ENCODE measurements at places on chromosomes 7 and 10.

GRCh38 chr10:86651631-86652331 is 2.6 kb upstream of the OPN4 start:
- DNase-seq = no peak

- no peak for DNase-seq
These were observed 21.3 kb downstream of the CHST15 start for GRCh38 chr10:124072106-124072505.

- DNase-seq = peak; percentile 43
These were observed at the start of gene AMZ1 for GRCh38 chr7:2687881-2688318. Gene AMZ1, plus strand, starts transcription at chr7:2688202. Its CDS starts 12,250 bp downstream, at chr7:2700452.

- DNase-seq = no peak
These were observed 473 bp upstream of the ZNF32 start for GRCh38 chr10:43649185-43649523.

DNA sequence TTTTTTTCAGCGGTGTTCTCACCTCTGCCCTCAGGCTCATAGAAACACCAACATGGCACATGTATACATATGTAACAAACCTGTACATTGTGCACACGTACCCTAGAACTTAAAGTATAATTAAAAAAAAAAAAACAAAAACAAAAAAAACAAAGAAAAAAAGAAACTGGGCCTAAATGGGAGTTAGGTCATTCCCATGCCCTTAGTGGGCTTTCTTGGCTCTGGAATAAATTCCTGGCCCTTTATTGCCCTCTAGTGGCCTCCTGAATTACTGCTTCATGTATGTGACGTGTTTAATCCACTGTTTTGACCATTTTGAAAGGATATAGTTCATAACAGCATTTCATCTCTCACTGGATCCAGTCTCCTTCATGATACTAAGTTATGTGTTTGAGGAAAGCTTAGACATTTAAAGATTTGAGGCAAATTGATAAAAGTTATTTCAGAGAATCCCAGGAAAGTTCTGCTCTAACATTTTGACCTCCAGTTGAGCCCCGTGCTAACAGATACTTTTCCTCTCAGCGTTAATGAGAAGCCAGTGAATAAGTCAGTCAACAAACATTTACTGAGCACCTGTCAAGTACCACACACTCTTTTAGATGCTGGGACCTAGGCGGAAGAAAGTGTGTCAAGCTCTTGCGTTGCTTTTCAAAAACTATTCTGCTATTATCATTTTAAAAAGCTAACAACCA is 54.7 kb upstream of the SYPL1 start:
- DNase-seq = peak; percentile 82

DNA sequence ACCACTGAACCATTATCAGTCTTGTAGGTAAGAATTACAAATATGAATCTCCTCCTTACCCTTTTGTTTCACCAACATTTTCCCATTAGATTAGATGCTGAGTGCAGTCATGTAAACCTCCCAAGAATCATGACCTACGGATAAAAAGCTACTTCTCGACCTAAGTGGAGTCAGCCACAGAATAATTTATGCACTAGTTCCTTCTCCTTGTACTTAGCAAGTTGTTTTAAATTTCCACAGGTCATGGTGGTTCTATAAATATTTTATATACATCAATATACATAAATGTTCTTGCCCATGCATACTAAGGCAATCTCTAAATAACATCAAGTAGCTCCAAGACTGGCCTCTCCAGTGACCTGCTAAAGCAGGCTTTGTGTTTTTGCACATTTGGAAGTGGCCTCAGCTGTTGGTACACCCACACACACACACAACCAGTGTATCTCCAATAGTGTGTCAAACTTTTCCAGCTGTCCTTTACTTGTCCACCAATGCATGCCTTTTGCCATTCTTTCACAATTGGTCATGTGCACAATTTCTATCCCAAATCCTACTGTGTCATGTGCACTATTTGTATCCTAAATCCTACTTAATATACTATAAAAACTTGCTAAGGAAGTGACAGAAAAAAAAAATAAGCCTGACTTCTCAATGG is 21.5 kb downstream of the LMOD2 start:
- DNase-seq = no peak

GRCh38 chr7:69776611-69777010 is 178.3 kb downstream of the AUTS2 start:
- no peak for DNase-seq

- no peak for DNase-seq
These were observed 1.2 kb upstream of the TBRG4 start for GRCh38 chr7:45112648-45113047.

- no peak for DNase-seq
These were observed 320.0 kb upstream of the C7orf33 start for GRCh38 chr7:148270576-148270975.

DNA sequence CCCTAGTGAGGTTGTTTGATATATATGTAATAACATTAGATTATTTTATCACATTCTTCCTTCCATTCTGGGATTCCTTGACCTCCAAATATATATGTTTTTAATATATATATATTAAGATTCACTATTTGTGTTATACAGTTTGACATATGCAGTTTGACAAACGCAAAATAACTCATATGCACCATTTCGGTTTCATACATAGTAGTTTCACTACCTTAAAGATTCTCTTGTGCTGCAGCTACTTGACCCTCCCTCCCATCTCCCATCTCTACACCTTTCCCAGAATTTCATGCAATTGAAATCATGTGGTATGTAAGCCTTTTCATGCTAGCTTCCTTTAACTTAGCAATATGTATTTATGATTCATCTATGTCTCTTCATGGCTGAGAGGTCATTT is 1244.4 kb downstream of the SORCS3 start:
- no peak for DNase-seq

DNA sequence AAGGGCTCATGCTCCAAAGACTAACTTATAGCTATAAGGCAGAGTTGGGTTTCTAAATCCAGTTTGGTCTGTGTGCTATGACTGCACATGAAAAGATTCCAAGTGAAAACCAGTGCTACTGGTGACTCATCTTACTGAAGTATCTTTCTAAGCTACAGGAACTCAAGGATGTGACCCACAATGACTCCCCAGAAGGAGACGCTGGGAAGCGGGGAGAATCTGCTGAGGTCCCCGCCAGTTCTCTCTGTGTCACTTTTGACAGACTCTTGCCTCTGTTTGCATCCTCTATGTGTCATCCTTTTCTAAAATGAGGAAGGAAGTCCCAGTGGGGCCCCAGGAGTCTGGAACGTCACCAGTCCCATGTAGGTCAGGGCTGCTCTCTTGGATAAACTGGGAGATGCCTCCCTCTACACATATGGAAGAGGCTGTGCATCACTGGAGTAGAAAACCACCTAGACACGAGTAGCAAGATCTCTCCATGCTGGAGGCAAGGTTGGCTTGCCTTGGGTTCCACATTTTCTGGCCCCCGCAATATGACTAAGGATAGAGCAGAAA is 28.8 kb upstream of the GPR26 start:
- DNase-seq = peak; percentile 5

DNA sequence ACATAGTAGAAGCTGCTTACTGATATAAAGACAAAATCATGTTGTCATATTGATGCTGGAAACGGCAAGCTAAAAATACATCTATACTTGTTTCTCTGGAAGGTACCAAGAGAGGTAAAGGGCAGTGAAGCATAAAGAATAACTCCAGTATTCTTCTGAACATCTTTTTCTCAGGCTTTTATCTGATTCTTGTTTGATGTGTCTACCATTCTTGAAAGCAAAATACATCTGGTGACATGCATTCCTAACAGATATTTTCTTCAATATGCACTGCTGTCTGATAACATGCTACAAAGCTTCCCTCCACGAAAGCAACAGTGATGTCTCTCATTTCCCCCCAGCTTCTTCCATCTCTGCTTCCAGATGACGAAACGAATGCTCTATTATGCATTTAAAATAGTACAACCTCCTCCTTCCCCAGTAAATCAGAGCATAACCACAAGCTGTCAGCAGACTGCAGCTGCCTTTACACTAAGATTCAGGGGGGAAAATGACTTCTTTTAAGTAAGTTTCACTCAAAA is 100.8 kb downstream of the ARHGAP21 start:
- no peak for DNase-seq

DNA sequence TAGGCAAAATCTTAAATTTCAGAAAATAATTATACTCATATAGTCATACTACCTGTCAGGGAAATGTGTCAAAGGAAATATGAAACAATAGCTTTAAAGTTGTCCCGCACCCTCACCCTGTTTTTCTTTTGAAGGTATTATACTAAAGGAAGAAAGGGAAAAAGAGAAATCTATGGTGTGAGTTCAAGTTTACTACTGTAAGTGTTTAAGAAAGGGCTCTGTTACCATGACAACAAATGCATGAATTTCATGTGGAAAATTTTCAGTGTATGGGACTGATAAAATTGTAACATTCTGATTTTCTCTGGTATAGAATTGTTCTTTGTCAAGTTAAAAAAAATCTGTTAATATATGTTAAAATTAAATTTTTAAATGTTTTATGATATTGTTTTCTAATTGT is 229.8 kb downstream of the ADK start:
- DNase-seq = no peak

- no peak for DNase-seq
These were observed 3.2 kb upstream of the KIF5B start for GRCh38 chr10:32059472-32059871.

- DNase-seq = no peak
These were observed 15.7 kb upstream of the ARMC3 start for GRCh38 chr10:22911889-22912762.

DNA sequence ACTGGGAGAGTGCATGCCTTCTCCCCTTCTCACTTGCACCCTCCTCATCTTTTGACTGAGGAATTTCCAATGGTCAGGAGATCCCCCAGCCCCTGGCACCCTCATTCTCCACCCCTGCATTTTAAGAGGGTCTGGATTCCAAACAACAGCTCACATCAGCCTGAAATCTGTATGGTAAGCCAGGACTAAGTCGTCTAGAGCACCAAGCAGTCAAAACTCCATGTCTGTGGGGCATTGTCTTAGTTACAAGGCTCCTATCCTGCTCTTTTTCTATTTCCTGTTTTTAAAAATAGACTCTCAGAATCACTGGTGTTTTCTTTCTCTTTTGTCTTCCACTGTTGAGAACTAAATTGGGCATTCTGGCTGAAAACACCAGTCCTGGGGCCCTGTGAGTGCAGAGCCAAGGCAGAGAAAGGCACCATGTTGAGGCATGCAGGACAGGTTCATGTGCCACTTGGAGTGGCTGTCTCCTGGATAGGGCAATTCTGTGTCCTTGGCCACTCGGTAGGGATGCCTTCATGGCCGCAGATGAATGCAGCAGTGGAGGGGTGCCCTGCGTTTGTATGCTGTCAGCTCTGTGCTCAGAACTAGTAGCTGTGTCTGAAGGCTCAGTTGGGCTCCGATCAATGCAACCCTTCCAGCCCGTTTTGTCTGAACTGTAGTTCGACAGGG is 216.6 kb upstream of the YAE1 start:
- DNase-seq = no peak

- no peak for DNase-seq
These were observed 15.1 kb downstream of the PSAP start for GRCh38 chr10:71835671-71836595.

GRCh38 chr10:17062493-17062892 is 67.1 kb downstream of the CUBN start:
- DNase-seq = no peak

GRCh38 chr10:93288679-93289634 is 193.2 kb downstream of the MYOF start:
- DNase-seq = peak; percentile 82

DNA sequence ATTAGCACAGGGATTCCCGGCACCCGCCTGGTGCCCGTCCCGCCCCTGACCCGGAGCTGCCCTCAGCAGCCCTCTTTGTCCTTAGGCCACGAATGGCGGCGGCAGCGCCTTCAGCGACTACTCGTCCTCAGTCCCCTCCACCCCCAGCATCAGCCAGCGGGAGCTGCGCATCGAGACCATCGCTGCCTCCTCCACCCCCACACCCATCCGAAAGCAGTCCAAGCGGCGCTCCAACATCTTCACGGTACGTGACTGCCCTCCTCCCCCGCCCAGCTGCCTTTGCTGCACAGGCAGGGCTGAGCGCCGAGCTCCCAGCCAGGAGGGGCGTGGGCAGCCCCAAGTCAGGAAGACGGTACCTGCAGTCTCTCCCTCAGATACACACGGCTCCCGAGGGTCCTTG is 33.6 kb downstream of the AGAP3 start:
- DNase-seq = no peak

DNA sequence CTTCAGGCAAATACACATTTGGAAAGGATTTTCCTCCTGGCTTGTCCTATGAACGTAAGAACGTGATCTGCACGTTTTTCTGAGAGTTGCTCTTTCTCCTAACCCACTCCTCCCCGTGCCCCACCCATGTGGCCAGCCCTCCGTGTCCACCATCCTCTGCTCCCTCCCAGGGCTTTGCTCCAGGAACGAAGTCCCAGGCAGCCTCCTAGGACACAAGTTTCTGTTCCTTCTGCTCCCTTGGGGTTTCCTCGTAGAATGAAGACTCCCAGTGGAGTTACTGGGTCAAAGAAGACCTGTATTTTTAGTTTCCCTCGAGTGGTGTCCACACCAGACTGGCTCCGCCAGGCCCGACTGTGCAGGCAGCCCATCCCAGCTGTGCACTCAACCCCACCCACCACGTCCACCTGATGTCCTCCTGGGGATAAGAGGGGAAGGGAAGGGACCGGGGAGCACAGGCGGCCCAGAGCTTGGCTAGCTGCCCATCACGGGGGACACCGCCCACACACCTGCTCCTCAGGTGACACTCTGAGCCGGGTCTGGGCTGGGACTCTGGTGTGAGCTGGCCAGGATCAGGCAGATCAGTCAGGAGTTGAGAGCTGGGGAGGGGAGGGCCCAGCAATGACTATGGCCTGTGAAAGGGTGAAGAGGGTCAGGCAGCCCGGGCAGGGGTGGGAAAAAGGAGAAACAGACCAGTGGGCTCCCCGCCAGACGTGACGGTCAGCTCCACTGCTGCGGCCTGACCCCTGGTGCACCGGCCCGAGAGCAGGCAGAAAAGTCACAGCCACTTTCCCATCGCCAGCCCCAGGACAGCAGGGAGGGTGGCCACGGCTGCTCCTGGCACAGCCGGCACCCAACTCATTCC is 54.3 kb upstream of the PPP2R2D start:
- no peak for DNase-seq

DNA sequence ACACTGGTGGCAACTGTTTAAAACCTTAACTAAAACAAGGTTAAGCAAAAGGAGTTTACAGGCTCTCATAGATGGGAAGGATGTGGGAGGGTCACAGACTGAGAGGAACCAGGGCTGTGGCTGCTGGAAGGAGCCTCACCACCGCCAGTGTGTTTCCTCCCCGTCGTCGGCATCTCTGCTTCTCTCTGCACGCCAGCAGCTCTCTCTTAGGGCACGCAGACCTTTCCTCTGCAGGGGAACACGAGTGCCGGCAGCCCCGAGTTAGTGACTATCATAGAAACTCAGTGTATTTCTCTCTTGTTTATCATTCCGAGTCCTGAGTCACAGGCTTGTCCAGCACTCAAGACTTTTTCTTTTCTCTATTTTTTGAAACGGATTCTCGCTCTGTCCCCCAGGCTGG is 8.1 kb upstream of the SH2D4B start:
- DNase-seq = peak; percentile 44

- DNase-seq = no peak
These were observed 29.2 kb downstream of the ANXA8 start for GRCh38 chr10:47454780-47455058.
